ENCODE measurements at places on chromosomes 5 and 9. TPM values are rescaled to one million over a fixed set of nuclear protein-coding genes. Genes with fewer than 3 reads are reported as not detected.

Gene PCDHB15
- total RNA-seq: not detected

Gene CKMT2
- 1.2 TPM for total RNA-seq

GRCh38 chr9:115978091-115978490, 175.5 kb upstream of the PAPPA start:
- no peak for DNase-seq

DNA sequence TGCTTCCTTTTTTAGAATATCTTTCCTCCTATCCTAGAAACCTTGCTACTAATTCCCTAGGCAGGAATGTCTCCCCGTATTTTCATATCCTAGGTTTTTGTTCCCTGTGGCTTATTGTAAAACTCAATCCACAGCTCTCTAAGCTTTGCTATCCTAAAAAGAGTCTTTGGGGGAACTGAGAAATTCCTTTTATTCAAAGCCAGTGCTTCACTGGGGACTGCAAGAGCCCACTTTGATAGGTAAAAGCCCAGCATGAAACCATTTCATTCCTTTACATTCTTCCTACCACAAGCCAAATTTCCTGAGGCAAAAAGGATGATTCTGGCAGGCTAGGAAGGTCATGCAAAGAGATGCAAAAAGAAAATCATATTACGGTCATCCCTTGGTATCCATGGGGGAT, 5.8 kb upstream of the HACD4 start:
- no peak for DNase-seq

Data from H7 (cell line).